ENCODE measurements at places on chromosomes 2 and 18. TPM values are rescaled to one million over a fixed set of nuclear protein-coding genes. Genes with fewer than 3 reads are reported as not detected.

The IL36B gene
- not detected for total RNA-seq

DNA sequence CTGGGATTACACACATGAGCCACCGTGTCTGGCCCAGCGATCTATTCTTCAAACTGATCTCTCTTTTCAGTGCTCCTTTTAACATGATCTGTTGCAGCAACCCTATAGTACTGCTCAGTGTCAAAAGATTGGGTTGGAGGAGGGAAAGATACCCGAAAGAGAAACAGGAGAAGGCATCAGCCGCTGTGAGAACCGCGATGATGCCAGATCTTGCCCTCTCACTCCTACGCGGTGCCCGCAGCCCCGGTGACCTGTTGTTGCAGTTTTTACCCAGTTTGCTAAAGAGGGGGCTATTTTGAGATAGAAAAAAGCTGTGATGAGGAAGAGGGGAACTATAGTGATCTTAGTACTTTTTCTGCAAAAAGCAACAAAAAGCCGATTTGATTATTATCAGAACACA, 335.5 kb downstream of the KCNS3 start:
- no peak overlapping the region for H3K4me3 ChIP-seq
- H3K27me3 ChIP-seq: no peaks in the 10 kb centered on the region
- H3K27ac ChIP-seq: no peak overlapping the region
- DNase-seq: no peak
- no peaks in the 10 kb centered on the region for H3K4me1 ChIP-seq

DNA sequence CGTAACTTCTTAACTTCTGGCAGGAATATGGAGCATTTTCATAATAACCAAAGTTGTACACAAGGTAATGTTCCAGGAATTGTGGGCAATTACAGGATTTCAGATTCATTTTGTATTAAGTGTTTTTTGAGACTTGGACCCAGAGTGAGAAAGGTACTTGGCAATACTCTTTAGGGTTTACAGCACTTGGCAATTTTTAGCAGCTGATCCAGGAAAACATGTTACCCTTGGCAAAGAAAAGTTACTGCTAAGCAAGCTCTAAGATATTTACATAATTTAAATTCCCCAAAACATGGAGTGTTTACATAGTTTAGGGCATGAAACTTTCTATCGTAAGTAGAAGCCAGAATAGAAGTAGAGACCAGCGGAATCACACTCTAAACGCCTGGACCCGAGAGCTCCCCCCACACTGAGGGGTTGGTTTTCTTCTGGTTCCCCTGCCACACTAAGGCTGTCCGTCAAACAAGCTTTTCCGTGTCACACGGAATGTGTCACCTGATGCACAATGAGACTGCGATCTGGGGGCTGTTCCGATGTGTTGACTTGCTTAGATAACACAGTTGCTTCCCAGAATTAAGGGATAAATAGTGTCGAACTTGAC, 177.1 kb downstream of the PTGR3 start:
- H3K4me1 ChIP-seq: peaks cover 9% of the 10 kb centered on the region
- no peak overlapping the region for H3K4me3 ChIP-seq
- no peaks in the 10 kb centered on the region for H3K27me3 ChIP-seq
- DNase-seq: no peak
- no peaks in the 10 kb centered on the region for H3K36me3 ChIP-seq

DNA sequence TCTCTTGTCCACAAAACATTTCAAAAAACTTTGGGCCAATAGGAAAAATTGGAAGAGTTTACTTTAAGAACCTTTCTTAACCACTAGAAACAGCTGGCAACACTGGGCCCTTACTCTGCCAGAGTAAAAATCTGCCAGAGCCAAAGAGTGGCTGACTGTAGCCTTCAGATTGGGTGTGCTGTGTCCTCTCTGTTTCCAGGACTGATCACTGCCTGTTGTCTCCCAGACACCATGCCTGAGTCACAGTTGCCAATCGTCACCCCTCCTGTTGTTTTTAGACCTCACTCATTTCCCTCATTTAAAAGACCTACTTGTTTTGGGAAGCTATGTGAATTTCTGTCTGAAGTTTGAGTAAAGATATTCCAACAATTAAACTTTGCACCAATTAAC, 159.1 kb downstream of the PPP1R1C start:
- H3K27ac ChIP-seq: no peak overlapping the region
- H3K4me1 ChIP-seq: no peaks in the 10 kb centered on the region
- H3K4me3 ChIP-seq: no peak overlapping the region
- no peaks in the 10 kb centered on the region for H3K36me3 ChIP-seq
- DNase-seq: no peak
- H3K27me3 ChIP-seq: no peaks in the 10 kb centered on the region
